ENCODE measurements at places on chromosomes 16 and 17.

DNA sequence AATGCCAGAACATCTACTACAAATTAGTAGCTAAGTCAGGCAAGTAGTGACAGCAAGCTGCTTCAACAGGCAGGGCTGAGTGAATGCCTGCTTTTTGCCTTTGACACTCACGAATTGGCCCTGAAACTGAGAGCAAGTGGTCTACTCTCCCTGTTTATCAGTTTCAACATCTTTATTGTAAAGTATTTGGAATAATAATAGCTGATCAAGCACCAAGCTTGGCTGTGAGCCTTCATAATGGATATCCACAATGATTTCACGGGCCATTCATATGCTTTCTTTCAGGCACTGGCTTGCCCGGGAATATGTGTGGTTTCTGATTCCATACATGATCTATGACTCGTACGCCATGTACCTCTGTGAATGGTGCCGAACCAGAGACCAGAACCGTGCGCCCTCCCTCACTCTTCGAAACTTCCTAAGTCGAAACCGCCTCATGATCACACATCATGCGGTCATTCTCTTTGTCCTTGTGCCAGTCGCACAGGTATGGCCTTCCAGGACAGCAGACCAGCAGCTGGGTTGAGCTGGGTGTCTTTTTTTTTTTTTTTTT, 5.2 kb downstream of the TLCD3A start:
- DNase-seq, result no peak

DNA sequence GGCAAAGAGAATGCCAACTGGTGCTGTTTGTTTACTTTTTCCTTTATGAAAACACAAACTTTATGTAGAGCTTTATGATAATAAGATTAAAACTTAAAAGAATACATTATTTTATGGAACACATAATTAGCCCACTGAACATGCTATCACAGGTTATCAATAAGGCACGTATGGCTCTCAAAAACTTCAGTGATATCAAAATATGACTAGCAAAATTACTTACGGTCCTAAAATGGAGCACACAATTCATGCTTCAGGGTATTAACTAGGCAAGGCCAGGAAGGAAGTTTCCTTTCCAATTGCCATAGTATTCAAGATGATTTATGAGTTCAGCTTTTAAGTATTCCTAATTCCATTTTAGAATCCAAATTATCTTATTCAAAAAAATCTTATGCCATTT, 3.6 kb downstream of the RNF43 start:
- DNase-seq, result no peak

DNA sequence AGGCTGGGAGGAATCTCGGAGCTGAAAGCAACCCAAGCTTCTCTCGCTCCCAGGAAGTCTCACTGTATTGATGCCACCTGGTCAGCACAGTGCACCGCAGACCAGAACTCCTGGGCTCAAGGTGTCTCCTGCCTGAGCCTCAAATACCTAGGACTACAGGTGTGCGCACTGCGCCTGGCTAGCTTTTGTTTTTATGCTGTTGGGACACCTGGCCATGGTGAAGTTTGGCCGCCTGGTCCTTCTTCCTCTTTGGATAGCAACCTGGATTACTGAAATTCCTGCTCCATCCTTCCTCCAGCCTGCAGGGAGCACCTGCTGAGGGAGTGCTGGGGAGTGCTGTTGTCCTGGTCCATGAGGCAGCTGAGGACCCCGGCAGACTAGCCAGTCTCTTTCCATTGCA, 56.6 kb downstream of the COTL1 start:
- DNase-seq, result no peak

GRCh38 chr16:23508589-23509440, 1.5 kb downstream of the GGA2 start:
- DNase-seq, result no peak

Measured in activated naive CD4-positive, alpha-beta T cell (primary cell).